ENCODE measurements at places on chromosomes 2 and 18.
A peak's percentile ranks its signal among the peaks of the same experiment; 100 is the strongest.

GRCh38 chr2:50443868-50444630 lies 587.9 kb downstream of the NRXN1 start:
- no peak for DNase-seq

GRCh38 chr2:218744615-218745014 lies 34.0 kb downstream of the TTLL4 start:
- no peak for DNase-seq

GRCh38 chr18:61822879-61823278 lies 69.9 kb downstream of the RNF152 start:
- no peak for DNase-seq

DNA sequence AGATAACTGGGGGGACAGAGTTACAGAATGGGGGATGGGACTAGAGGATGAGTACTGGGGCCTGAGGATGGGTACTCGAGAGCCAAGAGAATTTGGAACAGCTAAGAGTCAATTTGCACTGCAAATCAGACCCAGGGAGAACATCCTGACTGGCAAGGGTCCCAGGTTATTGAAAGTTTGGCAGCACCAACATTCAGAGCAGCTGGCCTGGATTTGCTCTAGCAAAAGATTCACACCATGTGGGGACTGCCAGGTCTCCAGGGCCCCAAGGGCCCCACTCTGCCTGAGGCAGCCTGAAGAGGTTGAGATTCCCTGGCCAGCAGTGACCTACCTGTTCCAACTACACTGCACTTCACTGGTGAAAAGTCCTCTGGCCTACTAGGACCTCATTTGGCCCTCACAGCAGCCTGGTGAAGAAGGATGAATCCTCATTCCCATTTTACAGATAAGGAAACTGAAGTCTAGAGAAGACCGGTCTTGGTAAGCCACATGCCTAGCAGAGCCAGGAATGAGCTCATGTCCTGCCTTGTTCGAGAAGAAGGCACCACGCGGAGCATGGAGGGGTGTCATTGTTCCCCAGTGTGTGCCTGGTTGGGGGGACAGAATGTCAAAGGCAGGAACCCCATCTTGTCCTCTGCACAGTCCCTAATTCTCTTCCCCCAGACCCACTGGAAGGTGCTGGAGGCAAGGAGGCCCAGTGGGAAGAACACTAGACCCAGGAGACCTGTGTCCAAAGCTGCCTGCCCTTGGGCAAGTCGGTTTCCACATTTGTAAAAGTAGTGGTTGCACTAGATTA lies 258.6 kb downstream of the TNS1 start:
- DNase-seq = peak; percentile 95
